ENCODE measurements at places on chromosomes 3 and 15. TPM values are rescaled to one million over a fixed set of nuclear protein-coding genes. Genes with fewer than 3 reads are reported as not detected.
A peak's percentile ranks its signal among the peaks of the same experiment; 100 is the strongest.

DNA sequence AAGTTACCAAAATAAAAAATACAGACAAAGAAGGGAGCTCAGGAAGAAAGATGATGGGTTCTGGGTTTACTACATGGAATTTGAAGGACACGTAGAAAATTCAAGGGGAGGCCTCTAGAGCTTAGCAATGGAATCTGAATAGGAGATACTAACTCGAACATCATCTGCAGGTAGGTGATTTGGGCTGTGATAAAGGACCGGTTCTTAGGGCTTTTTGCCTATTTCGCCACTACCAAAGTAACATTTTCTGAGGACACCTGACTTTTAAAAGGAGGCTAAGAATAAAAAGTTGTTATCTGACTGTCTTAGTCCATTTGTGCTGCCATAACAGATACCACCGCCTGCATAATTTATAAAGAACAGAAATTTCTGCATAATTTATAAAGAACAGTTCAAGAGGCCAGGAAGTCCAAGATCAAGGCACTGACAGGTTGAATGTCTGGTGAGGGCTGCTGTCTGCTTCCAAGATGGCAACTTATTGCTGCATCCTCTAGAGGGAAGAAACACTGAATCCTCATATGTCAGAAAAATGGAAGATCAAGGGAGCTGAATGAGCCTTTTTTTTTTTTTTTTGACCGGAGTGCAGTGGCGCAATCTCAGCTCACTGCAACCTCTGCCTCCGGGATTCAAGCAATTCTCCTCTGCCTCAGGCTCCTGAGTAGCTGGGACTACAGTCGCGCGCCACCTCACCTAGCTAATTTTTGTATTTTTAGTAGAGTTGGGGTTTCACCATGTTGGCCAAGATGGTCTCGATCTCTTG is 67.9 kb upstream of the UBE2E2 start:
- no peak for DNase-seq

The PLA2G4E gene
- not detected for total RNA-seq

DNA sequence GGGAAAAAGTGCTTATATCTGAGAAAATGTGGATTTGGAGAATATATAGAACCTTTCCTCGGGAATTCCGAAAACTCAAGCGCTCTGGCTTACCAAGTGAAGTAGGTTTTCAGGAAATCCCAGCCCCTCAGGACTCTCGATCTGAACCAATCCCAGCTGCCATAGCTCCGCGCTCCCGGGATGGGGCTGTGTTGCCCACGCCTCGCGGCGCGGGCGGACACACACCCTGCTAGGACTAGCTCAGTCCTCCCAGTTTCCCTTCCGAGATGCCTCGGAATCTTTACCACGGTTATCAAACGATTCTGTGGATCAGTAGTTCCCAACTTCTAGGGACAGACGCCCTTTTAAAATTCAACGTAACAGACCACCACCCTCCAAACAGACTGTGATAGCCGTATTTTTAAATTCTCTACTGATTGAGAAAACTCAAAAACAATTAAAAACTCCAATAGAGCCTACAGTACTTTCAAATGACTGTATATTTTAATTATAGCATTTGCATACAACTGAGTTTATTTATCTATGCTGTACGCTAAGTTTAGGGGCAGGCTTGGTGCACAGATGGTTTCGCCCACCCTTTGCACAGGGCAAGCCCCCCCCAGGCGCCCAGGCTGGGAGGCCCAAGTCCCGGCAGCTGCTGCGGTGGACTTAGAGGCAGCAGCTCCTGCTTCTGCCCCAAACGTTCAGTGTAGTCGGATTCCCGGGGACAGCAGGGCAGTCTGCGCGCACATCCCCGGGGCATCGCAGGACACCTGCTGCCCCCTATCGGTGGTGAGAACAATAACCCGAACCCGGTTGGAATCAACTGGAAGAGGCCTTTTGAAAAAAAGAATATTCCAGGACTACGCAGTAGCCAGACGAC is 52.3 kb downstream of the CCDC54 start:
- DNase-seq, result peak; percentile 82

DNA sequence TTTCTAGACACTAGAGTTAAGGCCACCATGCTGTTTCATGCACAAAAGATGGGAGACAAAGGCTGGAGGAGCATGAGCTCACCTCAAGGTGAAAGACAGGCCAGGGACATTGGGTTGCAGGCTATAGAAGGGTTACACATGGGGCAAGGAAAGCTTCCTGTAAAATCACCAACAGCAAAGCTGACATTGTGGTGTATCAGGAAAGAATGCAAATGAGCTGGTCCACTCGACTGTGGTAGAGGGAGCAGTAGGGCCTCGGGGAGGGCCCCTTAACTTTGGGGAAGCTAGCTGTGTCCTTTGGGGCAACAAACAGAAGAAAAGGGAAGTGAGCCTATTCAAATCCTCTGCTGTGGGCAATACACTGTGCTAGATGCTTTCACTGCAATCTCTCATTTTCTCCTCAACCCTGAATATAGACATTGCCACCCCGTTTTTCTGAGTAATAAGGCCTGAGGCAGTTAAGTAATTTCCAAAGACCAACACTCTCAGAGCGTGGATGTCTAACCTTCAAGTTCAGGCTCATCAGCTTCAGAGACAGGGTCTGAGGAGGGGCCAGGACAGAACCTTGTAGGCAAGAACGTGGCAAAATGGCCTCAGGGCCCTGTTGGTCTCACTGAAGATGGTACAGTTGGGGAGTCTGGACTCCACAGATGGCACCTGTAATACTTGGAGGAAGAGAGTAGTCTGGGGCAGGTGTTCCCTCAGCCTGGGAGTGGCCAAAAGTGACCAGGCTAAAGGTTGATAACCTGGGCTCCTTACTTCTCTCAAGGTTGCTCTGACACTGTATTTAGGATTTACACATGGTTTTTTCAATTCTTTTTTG is 24.1 kb downstream of the CX3CR1 start:
- no peak for DNase-seq

GRCh38 chr15:90665288-90666134 is 51.6 kb upstream of the BLM start:
- peak; percentile 82 for DNase-seq

Measured in left ventricle myocardium superior (tissue), 1 donor.